Right atrium auricular region (tissue), 2 donors: ENCODE measurements at places on chromosomes 4 and X.

DNA sequence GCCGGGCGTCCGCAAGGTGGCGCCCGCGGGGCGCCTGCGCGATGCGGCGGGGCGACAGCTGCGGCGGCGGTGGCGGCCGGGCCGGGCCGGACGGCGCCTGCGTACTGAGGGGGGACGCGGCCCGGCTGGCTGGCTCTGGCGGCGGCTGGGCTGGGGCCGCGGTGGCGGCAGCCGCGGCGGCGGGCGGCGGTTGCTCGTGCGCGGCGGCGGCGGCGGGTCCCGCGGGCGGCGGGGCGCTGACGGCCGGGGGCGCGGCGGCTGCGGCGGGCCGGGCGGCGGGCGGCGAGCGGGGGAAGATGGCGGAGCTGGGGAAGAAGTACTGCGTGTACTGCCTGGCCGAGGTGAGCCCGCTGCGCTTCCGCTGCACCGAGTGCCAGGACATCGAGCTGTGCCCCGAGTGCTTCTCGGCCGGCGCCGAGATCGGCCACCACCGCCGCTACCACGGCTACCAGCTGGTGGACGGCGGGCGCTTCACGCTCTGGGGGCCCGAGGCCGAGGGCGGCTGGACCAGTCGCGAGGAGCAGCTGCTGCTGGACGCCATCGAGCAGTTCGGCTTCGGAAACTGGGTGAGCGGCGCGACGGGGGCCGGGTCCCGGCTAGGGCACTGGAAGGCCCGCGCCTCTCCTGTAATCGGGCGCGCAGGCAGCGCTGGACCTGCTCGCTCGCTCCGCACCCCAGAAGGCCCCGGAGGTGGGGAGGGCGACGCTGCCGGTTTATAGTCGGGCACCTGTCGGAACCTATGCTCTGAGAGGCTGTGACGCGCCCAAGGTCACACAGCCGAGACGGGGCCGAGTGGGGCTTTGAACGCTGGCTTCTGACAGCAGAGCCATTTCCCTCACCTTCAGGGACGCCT, at the start of gene TADA2B:
Gene TADA2B, plus strand, starts transcription at position 89 of the 853 bp plus-strand sequence. Its CDS starts 208 bp downstream, at position 297.
- DNase-seq = no peak

- no peak for DNase-seq
Measured at GRCh38 chr4:114081783-114082182, 102.3 kb upstream of the ARSJ start.

DNA sequence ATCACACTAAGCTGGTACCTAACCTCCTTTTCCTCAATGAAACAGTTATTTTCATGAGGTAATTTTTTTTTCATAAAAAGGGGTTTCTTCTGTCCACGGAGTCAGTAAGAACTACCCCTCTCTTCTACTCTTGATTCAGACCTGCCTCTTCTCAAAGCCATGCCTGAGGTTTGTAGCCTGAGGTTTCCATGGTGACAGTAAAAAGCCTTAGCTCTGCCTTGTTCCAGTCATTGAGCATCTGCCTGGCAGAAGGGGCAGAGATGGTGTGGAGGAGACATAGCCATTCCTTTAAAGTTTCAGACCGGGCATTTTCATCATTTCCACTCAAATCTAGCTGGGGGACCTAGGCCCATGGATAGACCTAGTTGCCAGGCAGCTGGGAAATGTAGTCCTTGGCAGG, 135.5 kb downstream of the REPS2 start:
- no peak for DNase-seq

GRCh38 chr4:16785793-16786527, 112.5 kb downstream of the LDB2 start:
- DNase-seq = no peak

- DNase-seq = no peak
Measured at GRCh38 chrX:7090641-7091040, 56.9 kb upstream of the STS start.

- no peak for DNase-seq
Measured at GRCh38 chr4:161540265-161540664, 623.5 kb downstream of the FSTL5 start.

DNA sequence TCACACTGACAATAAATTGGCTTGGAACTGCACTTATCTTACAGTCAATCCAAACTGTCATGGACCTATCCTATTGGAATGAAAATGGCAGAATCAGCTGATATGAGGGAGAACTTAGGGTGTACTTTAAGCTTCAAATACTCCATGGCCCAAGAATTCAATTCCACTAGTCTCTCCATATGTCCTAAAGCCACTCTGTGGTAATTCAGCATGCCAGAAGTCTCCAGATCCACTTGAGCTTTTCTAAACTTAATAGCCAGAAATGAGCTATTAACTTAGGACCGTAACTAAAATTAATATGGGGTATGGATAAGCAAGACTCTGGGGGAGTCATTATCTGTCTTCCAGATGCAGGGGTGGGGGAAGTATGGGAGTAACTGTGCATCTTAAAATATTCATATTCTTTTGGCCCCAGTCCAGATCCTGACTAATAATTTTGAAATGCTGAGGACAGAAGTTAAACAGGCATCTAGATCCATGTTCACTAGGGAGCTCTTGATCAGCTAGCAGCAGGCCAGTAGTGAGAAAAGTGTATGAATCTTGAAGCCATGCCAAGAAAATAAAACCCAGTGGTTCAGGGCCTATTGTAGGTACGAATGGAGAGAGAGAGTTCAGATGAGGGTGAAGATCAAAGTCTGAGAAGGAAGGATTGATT, 167.6 kb downstream of the DKK2 start:
- no peak for DNase-seq

GRCh38 chrX:119694601-119695534, 1.9 kb upstream of the SEPTIN6 start:
- DNase-seq = no peak

DNA sequence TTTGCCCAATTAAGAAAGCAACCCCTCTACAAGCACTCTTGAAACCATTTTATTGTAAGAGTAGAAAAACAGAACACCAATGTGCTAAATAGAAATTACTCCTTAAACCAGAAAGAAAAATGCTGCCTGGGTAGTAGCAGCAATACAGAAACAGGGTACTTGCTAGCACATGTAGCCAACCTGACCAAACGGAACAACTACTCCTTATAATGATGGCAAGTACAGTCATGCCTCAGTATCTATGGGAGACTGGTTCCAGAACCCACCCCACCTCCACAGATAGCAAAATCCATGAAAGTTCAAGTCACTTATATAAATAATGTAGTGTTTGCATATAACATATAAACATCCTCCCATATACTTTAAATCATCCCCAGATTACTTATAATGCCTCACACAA, 168.8 kb downstream of the ATRX start:
- no peak for DNase-seq

DNA sequence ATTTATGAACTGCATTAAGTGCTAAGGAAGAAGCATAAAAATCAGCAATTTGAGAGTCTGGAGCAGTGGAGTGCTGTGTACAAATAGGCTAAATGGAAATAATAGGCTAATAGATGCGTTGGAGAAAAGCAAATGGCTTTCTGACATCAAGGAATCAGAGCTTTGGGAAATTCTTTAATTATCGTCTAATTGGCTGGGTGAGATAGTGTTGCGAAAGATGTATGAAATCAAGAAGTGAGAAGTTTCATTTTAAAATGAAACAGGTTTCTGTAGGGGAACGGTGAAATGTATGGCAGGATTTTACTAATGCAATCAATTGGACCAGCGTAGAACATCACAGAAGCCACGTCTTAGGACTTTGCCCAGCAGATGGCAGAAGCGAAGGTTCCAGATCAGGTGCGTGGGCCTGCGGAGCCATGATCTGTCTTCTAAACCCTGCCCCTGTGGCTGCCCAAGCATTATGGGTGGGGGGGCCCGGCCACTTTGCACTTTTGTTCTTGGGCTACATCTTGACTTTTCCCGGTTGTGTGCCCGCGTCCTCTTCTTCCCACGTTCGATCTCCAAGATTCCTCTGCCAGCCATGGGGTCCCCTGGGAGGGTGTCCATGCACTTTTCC, 118.5 kb upstream of the SHISA3 start:
- no peak for DNase-seq

DNA sequence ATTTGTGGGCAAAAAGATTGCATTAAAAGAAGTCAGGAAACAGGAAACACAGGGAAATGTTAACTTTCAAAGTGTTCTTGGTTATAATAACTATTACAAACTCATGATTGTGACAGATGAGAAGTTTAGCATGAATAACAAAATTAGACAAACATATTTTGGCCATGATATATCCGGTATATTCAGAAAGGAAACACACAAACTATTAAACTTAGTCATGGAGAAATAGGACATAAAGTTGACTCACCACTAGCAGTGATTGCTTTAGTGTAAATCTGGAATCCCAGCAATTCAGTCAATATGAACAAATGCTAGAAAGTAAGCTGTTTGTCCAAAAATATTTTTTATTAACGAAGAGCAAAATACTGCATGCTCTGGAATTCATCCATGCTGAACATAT, 1299.9 kb downstream of the C4orf33 start:
- DNase-seq = no peak

DNA sequence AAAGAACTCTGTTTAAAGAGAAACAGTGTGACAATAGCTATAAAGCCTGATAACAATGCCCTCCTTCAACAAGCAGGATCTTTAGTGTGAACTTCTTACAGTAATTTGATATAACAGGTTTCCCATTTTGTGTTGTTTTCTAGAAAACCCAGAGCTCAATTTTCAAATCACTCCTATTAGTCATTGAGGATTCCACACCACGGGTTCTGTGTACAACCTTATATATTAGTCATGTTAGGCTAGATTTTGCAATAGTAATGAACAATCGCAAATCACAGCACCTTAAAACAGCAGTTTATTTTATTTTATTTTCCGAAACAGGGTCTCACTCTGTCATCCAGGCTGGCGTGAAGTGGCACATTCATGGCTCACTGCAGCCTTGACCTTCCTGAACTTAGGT, 1020.9 kb upstream of the INTU start:
- no peak for DNase-seq

DNA sequence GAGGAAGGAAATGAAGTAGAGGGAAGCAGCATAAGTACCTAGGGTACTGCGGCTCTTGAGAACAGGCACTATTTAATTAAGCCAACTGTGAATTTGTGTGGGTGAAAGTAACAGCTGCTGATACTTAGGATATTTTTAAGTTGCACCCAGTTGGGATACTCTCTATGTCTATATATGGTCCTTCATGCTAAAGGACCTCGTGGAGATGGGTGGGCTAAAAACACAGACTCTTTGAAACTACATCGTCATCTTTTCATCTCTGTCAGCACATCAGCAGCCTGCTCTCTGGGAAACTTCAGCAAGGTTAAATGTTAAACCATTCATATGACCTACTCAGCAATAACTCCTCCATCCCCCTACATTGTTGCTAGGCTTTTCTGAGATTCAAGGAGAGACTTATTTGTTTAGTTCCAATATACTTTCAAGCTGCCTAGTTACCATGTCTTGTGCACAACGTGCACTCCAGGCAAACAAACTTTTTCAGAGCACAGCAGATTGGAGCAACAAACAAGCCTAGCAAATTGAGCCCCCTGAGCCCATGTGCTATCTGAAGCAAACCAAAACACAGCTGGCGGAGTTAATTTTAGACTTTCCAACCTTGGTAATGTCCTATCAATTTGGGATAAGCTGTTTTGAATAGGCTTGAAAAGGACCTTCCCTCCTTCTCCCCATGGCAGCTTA, 6.2 kb upstream of the MOB1B start:
- DNase-seq = no peak

DNA sequence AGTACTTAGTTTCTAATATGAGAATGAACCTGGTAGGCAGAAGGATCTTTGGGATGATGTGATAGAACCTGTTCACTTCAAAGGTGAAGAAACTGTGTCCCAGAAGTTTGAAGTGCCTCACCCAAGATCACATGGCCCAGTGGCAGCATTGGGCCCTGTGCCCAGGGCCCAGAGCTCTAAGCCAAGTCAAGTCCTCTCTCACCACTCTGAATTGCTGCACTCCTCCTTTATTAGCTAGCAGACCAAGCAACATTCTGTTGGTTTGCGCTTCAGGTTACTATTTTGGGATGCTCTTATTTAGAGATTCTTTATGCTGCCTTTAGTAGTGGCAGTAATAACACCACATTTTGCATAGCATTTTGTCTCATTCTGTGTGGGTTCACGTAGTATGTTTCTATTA, 82.7 kb downstream of the PARM1 start:
- DNase-seq = no peak
